Caco-2 (cell line): ENCODE measurements at places on chromosomes 5 and 9. TPM values are rescaled to one million over a fixed set of nuclear protein-coding genes. Genes with fewer than 3 reads are reported as not detected.

The FRMD3 gene
- 0.12 TPM in 1 of 2 replicates, not detected in the other for total RNA-seq

GRCh38 chr5:27477550-27477949 is 439.2 kb upstream of the CDH9 start:
- DNase-seq, result no peak

The FBP2 gene
- total RNA-seq, result not detected in 2 replicates

The COL23A1 gene
- 0.09 and 0.18 TPM in 2 replicates for total RNA-seq

DNA sequence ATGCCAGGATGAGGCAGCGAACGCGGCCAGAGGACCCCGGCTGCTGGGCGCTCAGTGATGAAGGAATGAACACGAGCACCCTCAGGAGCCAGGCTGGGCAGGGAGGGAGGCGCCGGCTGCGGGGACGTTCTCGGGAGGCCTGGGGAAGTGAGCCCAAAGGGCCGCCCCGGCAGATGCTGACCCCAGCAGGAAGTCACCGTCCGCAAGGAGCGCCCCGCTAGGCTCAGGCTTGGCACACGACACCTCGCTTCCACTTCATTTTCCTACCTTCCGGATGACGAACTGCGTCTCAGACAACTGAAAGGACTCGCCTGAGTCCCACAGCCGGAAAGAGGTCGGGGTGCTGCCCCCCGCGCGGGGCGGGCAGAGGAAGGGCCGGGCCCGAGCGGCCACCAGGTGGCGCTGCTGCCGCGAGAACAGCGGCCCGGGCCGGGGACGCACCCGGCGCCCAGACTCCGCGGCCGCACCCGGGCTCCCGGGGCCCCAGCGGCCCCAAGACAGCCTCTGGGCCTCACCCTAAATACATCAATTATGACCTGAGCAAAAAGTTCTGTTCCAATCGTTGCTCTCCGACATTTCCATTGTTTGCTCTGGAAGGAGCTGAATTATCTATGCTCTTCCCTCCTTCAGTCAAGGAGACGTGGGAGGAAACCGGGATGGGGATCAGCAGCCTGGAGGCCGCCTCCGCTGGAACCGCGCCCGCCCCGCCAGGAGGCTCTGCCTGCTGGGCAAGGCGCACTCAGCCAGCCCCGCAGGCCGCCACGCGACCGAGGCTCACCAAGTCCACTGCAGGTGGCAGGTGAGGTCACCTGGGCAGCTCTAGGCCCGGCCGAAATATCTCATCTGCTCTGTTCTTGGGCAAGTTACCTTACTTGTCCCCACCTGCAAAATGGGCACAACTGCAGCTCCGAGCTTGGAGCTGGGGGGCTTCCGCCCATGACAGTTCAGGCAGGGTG is 107.0 kb downstream of the ZNF354C start:
- DNase-seq, result peak; percentile 30
